ENCODE measurements at places on chromosomes 13 and 19.

DNA sequence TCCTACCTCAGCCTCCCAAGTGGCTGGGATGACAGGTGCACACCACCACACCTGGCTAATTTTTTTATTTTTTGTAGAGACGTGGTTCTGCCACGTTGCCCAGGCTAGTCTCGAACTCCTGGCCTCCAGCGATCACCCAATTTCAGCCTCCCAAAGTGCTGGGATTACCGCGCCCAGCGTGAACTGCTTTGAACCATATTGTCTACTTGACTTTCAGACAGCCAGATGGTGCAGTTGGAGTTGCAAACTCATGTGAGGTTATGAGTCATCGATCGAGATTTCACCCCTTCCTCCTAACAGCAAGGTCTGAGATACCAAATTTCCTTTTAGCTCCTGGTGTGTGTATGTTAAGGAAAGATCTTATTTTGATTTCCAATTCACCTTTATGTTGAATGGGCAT lies 2.7 kb downstream of the SLC27A1 start:
- no peak for DNase-seq

GRCh38 chr13:45439008-45439407 lies 20.8 kb upstream of the SLC25A30 start:
- no peak for DNase-seq

DNA sequence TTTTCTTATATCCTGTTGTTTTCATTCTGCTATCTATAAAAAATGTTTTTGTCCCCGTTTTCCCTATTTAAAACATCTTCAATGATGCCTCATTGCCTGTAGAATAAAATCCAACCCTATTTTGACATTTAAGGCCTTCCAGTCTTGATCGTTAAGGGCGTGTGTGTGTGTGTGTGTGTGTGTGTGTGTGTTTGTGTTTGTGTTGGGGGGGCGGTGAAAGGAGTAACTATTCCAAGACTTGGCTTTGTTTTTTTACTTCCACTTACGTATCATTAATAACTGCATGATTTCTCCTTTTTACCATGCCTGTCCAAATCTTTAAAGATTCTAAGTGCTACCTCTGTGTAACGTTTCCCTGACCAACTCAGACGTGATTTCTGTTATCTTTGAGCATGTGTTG lies 784 bp downstream of the PIBF1 start:
- no peak for DNase-seq

DNA sequence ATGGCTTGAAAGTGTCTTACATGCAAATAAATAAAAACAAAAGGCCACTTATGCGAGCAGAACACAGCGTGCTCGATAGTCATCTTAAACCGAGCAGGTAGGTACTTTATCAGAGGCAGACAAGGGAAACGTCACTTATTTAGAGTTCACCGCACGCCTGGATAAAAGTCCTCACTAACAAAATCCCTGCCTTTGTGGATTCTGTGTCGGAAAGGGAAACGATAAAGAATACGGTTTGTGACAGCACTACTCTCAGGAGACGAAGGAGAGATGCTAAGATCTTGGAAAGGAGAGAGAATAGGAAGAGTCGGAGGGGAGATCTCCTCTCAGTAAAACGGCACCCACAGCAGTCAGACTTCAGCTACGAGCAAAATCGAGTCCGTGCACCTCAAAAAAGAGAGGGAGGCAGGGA lies 581 bp downstream of the RCBTB1 start:
- DNase-seq, result no peak

GRCh38 chr13:31094331-31095015 lies 67.2 kb downstream of the HSPH1 start:
- DNase-seq, result no peak

DNA sequence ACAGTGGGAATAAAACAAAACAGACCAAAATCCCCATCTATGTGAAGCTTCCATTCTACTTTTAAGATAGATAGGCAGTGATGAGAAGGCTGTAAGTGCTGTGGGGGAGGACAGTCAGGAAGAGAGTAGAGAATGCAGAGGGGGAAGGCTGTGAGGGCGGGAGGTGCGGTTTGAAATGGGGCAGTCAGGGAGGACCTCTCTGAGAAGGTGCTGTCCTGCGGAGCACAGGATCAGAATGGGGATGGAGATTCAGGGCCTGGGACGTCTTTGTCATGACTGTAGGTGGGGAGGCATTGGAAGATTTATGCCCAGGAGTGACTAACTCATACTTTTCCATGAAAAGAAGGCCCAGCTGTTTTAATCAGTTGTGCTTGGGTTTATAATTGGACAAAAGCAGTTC lies 3.9 kb upstream of the GPR183 start:
- no peak for DNase-seq

GRCh38 chr19:10173527-10173926 lies 21.2 kb downstream of the DNMT1 start:
- no peak for DNase-seq

- DNase-seq, result no peak
These were observed 255.8 kb upstream of the DACH1 start for GRCh38 chr13:72122661-72123255.

- DNase-seq, result no peak
These were observed 390.8 kb downstream of the FOXO1 start for GRCh38 chr13:40275636-40276035.
